Hippocampal formation (tissue), 2 donors: ENCODE measurements at places on chromosomes 3 and 15.

GRCh38 chr15:90131848-90132247 is 29.6 kb upstream of the IDH2 start:
- DNase-seq = no peak

GRCh38 chr15:58546635-58547627 is 115.1 kb downstream of the LIPC start:
- no peak for DNase-seq

GRCh38 chr3:9399337-9399703 is 1.9 kb downstream of the SETD5 start:
- no peak for DNase-seq

GRCh38 chr15:74584779-74585178 is 30.9 kb upstream of the CLK3 start:
- DNase-seq = peak; percentile 37

- DNase-seq = no peak
Observed at GRCh38 chr15:62818691-62819090, 223.9 kb upstream of the TPM1 start.

DNA sequence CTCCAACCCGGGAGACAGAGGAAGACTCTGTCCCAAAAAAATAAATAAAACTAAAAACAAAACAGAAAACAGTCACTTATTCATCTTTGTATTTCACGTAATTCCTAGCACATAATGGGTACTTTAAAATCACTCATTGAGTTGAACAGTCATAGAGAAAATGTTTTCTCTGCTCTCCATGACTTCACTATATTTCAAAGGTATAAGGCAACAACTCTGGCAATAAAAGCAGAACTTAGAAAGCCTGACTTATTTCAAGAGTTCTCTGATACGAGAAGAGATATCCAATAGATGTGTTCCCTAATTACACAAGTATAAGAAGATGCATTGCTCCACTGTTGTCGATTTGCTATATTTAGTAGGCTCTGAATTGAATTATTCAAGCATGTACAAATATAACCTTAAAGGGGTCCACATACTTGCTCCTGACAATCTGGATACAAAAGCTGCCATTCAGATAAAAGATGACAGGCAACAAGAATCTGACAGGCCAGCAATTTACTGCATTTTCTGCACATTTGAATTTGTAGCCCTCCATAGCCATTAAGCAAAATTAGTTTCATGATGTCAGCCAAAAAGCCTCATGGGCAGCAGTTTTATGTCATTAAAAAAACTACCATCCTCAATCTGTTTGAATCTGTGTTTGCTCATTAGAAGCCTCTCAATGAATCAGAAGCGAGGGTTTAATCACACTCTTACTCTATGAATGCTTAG is 47.9 kb downstream of the PEAK1 start:
- DNase-seq = no peak

- no peak for DNase-seq
Observed at GRCh38 chr3:9815986-9816385, 5.9 kb downstream of the TTLL3 start.

DNA sequence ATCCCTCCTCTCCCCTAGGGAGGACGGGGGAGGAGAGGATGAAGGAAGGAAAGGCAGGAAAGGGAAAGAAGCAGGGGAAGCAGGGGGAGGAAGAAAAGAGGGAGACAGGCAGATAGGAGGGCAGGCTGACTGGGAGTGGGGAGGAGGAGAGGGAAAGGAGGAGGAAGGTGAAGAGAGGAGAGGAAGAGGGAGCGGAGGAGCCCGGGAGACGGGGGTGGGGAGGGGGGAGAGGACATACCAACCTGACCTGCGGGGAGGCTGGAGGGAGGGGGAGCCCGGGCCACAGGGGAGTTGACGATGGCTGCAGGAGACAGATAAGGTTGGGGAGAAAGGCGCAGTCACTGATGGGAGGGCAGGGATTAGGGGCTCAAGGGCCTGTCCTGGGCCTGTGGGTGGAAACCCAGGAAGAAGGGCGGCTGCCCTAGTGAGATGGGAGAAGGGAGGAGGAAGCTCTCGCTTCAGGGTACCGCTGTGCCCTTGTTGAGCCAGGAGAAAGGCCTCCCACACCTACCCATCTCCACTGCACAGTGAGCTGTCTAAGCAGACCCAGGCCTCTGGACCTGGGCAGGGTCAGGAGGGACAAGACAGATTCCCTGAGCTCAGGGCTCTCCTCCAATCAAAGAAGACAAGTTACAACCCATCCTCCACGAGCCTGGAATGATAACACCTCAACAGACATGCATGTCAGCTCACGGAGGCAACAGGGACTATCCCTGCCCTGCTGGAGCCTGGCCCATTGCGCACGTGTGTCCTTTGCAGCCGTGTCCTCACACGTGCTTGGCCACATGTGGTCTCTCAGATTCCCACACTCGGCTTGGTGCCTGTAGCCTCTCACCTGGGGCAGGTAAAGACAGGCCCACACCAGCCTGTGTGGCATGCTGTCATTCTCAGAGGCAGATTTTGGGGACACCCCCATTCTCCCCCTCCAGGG is 27.9 kb downstream of the C3orf18 start:
- DNase-seq = no peak

DNA sequence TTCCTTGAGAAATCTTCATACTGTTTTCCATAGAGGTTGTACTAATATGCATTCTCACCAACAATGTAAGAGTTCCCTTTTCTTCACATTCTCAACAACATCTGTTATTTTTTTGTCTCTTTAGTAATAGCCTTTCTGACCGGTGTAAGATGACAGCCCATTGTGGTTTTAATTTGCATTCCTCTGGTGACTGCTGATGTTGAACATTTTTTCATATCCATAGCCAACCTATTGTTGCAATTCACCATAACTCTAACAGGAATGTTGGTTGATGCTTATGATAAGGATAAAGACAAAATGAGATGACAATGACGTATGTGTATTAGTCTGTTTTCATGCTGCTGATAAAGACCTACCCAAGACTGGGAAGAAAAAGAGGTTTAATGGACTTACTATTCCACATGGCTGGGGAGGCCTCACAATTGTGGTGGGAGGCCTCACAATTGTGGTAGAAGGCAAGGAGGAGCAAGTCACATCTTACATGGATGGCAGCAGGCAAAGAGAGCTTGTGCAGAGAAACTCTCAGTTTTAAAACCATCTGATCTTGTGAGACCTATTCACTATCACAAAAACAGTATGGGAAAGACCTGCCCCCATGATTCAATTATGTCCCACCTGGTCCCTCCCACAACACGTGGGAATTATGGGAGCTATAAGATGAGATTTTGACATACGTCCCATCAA is 37.6 kb upstream of the RHCG start:
- DNase-seq = no peak

DNA sequence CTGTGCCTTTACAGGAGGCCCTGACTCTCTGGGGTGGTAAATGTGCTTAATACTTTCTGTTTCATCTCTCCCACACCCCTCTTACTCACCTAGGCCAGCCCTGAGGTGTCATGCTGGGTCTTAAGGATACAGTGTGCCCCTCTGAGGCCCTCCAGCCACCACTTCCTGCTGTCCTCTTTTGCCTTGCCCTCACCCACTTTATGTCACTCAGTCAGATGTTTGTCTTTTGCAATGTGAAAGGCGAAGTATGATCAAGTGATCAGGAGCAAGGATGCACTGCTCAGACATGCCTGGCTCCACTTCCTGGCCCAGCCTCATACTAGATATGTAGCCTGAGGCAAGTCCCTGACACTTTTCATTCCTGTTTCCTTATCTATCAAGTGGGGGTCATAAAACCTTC is 339.0 kb upstream of the NR2E3 start:
- no peak for DNase-seq

GRCh38 chr15:23647421-23648370 is at the start of gene MAGEL2:
Gene MAGEL2, minus strand, starts transcription at chr15:23647867. Its CDS starts 125 bp downstream, at chr15:23647742.
- DNase-seq = peak; percentile 6

GRCh38 chr15:65766422-65767263 is 25.4 kb downstream of the DENND4A start:
- no peak for DNase-seq

DNA sequence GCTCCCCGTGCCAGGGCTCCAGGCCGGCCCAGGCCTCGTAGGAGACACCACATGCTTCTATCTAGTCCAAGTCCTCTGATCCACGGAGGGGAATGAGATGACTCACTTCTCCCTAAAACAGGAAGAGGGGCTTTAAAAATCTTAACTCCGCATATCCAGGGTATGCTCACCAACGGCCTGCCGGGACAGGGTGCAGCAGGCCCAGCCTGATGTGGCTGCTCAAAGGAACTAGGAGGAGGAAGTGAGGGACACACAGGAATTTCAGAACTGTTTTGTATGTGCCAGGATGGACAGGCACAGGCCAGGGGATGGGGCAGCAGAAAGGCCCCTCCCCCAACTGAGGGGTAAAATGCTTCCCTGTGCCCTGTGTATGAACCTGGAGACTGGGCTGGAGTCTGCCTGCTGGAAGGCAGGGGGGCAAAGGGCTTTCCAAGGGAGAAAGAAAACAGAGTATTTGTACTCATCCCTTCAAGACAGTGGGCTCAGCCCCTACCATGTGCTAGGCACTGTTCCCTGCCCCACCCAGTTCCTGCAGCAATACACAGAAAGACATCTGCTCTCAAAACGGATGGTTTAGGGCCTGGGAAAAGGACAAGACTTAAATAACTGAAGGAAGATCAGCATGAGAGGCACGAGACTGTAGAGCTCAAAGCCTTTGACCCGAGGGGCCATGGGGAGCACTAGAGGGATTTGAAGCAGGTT is 22.1 kb downstream of the CHDH start:
- no peak for DNase-seq

GRCh38 chr15:92989470-92989869 is 89.3 kb downstream of the CHD2 start:
- DNase-seq = no peak

DNA sequence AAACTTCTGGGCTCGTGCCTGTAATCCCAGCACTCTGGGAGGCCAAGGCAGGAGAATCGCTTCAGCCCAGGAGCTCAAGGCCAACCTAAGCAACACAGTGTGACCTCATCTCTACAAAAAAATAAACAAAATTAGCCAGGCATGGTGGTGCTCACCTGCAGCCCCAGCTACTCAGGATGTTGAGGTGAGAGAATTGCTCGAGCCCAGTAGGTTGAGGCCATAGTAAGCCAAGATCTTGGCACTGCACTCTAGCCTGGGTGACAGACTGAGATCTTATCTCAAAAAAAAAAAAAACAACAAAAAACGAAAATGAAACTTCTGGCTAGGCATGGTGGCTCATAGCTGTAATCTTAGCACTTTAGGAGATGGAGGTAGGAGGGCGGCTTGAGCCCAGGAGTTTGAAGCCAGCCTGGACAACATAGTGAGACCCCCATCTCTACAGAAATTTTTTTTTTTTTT is 53.7 kb downstream of the PIK3CB start:
- DNase-seq = no peak

- no peak for DNase-seq
Observed at GRCh38 chr3:127151992-127152650, 40.8 kb upstream of the PRR23E start.

GRCh38 chr3:110341047-110341446 is 730.6 kb upstream of the NECTIN3 start:
- DNase-seq = no peak

DNA sequence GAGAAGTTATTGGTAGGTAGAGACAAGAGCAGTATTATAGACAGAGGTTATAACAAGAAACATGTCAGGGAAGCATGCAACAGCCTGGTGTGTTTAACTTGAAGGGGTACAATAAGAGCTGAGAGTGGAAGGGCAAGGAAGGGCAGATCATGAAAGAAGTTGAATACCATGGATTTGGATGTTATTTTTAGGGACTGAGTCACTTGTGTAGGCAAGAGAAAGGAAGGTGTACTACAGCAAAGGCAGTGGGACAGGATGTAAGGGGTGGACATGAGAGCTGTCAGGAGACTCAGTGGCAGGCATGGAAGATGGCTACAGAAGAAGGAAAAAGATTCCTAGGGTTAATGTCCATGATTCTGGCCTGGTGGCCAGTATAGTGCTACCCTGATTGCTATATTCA is 66.4 kb downstream of the TFG start:
- no peak for DNase-seq

DNA sequence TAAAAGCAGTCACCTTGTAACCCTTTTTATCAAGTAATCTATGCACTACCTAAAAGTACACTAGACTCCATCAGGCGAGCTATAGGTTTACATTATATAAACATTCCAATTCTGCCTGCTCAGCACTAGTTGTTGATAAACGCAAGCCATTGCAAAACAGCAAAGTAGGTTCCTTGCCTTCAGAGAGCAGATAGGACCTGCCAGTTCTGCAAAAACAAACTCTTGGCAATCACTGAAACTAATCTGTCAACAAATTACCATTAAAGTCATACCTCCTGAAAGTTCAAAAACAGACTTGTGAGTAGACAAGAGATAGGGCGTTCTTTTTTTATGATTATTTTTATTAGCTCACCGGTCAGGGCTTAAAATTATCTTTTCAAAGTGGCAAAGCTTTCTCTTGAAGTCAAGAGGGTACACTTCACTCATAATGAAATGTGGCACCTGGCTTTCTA is 392.5 kb downstream of the FOXP1 start:
- DNase-seq = no peak

DNA sequence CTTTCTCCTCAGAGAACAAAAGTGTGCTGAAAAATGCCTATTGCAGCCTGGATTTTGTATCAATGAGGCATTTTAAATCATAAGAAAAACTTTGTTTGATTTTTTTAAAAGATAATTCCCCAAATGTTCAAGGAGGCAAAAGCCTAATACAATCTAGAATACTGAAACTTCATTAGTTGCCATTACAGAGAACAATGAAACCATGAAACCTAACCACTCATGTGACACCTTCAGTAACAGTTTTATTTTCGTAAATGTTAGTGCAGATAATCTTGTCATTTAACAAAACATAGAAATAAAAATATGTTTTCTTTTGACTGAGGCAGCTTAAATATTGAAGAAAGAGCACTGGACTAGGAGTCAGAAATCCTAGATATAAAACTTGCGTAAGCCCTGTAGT is 655.9 kb downstream of the RBMS3 start:
- no peak for DNase-seq

DNA sequence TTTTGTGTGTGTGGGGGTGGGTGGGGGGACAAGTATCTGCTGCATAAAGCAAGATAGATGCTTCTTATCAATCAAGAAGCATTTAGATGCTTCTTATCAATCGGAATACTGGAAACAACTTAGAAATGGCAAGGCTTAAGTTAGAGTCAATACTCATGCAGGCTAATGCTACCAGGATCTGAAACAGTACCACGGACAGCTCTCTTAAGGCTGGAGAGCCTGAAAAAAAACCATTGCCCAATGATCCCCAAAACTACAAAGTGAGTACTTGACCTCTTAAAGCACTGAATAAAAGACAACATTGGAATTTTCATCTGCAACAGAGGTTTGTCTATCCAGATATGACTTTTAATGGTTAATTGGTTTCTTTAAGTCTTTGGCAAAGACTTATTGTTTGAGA is 262.3 kb downstream of the GAP43 start:
- no peak for DNase-seq

- no peak for DNase-seq
Observed at GRCh38 chr3:43774799-43775198, 84.1 kb downstream of the ABHD5 start.

DNA sequence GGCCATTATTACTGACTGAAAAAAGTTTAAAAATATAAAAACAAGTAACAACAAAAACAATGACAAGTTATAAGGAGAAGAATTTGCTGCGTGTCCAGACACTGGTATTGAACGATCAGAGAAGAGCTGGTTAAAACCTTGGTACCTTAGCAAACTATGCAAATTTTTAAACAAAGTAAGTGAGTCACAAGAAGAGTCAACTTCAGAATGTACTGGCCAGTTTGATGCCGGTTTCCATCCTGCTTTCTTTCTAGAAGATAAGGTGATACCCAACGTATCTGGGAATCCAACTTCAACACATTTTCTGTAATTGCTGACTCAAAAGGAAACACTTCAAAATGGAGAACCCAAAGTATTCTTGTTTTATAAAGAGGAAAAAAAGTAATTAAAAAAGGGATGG is 49.8 kb downstream of the RUBCN start:
- no peak for DNase-seq
